ENCODE measurements at places on chromosomes 11 and 22. TPM values are rescaled to one million over a fixed set of nuclear protein-coding genes. Genes with fewer than 3 reads are reported as not detected.
A peak's percentile ranks its signal among the peaks of the same experiment; 100 is the strongest.

GRCh38 chr11:19703211-19703610 is 9.4 kb upstream of the NAV2 start:
- DNase-seq = no peak

GRCh38 chr22:19036523-19037273 is 85.5 kb downstream of the DGCR2 start:
- DNase-seq = no peak

DNA sequence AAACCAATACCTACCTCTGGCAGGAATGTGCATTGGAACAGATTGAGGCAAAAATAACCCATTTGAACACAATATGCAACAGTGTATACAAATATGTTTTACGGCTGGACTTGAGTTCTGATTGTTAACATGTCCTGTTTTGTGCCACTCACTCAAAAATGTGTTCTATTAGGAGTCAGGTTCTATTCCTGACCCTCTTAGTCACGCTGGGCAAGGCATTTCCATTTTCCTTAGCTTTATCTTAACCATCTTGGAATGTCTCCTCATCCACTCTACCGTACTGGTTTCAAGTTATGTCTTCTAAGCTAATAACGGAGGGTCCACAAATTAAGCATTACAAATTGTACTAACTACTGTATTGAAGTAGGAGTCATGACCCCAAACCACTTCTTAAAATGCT is 78.6 kb downstream of the MAML2 start:
- no peak for DNase-seq

- DNase-seq = no peak
Measured at GRCh38 chr11:28245131-28245530, 136.9 kb downstream of the METTL15 start.

TMEM258 gene
- 140 TPM for total RNA-seq

NFAM1 gene
- total RNA-seq = 0.39 TPM

OR5B21 gene
- not detected for total RNA-seq

DNA sequence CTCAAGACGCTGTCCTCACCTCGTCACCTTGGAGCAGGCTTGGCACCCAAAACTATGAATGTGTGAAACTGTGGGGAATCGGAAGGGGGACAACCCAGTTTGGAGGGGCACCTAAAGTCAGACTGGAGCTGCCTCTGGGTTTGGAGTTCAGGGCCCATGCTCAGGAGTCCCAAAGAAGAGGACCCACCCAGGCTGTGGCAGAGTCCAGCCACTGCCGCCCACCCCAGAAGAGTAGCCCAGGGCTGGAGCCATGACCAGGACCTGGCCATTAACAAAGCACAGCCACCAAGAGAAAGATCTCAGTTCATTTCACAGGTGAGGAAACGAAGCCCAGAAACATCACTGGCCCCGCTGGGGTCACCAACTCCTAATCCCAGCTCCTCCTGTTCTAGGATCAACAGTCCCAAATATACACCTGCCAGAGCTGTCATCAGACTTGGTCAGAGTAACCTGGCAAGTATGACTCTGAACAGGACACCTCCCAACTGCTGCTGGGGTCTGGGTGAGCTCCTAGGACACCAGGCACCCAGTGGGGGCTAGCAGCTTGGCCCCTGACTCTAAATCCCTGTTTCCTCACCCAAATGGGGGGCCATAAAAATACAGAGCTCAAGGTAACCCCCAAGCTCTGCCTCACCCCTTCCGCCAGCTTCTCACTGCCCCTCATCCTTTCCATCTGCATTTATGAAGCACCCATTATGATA is 2.7 kb downstream of the RAB3IL1 start:
- no peak for DNase-seq

- peak; percentile 12 for DNase-seq
Measured at GRCh38 chr11:12581923-12582322, 92.3 kb upstream of the TEAD1 start.

GRCh38 chr11:1629326-1630185 is at the start of gene KRTAP5-5:
Gene KRTAP5-5, plus strand, starts transcription at chr11:1629775. Its CDS starts 66 bp downstream, at chr11:1629841.
- no peak for DNase-seq

GTF2H1 gene
- 44.3 TPM for total RNA-seq

GRCh38 chr11:65553301-65554001 is 4.7 kb downstream of the LTBP3 start:
- no peak for DNase-seq

- no peak for DNase-seq
Measured at GRCh38 chr11:121340032-121340580, 47.5 kb downstream of the SC5D start.

DNA sequence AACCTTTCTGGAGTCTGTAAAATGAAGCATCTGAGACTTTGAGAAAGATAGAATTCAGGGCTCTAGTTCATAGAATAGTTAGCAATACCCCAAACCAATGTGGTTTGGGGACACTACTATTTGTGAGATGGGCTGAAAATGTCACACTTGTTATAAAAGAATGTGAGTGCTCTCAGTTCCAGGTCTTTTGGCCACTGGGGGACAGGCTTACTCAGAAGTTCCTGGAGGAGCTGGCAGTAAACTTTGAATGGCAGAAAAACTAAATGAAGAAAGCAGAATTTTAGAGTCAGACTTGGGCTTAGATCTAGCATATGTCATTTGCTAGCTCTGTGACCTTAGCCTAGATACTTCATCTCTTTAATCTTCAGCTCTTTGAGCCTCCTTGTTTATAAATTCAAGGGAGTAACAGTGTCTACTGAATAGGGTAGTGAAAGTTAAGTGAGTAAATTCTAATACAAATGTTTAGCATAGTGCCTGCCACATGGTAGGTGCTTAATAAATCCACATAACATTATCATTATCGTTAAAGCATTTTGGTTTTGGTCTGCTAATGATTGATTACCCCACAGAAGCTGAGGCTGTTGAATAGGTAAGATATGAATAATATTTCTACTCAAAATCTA is 3.7 kb downstream of the LYVE1 start:
- DNase-seq = no peak

DNA sequence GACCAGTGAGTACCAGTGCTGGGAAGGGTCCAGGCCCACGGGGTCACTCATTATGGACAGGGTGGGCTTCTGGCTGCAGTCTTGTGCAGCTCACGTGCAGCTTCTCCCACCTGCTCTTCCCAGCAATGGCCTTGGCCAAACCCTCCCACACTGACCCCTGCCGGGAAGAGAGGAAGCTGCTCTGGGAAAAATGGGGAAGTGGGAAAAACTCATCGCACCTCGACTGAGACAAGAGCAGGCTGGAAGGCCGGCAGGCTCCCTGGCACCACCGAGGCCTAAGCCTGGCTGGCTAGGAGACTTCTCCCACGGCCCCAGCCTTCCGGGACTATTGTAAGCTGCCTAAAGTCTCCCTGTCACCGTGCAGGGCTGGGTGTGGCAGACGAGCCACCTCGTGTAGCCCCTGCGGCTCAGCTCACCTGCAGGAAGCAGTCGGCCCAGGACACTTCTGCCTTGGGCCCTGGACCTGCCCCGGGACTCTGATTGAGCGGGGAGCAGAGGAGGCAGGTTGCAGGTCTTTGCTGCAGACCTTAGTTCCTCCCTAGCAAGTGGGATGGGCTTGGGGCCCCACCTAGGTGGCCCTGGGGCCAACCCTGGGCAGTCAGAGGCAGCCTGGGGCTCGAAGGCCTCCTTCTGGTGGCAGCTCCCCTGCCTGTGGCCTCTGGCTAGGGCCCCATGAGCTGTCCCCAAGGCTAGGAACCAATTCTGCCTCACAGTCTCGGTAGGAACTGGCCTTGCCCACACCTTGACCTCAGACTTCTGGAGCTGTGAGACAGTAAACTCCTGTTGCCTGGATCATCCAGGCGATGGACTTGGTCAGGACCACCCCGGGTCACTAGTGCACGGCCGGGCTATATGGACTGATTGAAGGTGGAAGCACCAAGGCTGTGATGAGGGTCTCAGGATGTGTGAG is 23.1 kb downstream of the MRGPRG start:
- peak; percentile 29 for DNase-seq

All from Calu3 (cell line).